ENCODE measurements at places on chromosomes 13 and 19. TPM values are rescaled to one million over a fixed set of nuclear protein-coding genes. Genes with fewer than 3 reads are reported as not detected.

- no peak for DNase-seq
Measured at GRCh38 chr13:49020940-49021553, 45.3 kb downstream of the FNDC3A start.

- DNase-seq: no peak
Measured at GRCh38 chr13:29481603-29482002, 113.9 kb downstream of the SLC7A1 start.

GRCh38 chr13:48731001-48731658 lies 77.4 kb downstream of the CYSLTR2 start:
- DNase-seq: no peak

DNA sequence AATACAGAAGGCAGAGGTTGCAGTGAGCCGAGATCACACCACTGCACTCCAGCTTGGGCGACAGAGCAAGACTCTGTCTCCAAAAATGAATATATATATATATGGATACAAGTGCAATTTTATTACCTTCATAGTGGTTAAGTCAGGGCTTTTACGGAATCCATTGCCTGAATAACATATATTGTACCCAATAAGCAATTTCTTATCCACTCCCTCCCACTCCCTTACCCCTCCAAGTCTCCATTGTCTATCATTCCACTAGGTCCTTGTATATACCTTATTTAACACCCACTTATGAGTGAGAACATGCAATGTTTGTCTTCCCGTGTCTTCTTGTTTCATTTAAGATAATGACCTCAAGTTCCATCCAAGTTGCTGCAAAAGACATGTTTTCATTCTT lies 48.3 kb upstream of the AKAP11 start:
- no peak for DNase-seq

- DNase-seq: no peak
Measured at GRCh38 chr13:43730642-43731041, 56.1 kb downstream of the ENOX1 start.

DNA sequence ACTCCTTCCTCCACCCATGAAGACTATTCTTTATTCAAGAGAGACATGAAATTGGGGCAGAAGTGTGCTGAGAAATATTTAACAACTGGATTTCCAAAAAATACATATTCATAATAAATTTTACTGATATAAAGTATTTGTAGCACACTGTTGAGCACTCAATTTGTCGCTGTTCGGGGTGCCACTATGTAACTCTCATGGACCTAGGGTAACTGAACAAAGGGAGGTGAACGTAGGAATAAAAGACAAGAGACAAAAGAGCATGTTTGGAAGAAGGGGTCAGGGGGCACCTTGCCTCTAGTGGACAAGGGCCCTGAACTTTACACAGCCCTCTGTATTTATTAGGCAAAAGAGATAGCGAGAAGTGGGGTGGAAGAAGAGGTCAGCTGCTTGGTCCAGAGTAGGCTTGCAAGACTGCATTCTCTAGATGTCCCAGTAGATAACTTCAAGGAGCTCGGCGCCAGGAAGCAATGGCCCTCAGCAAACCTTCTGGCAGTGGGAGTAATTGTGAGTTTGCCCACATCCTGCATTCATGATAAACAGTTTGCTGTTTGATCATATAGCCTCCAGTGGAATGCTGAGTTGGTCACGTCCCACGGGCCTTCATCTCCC lies 4.5 kb upstream of the ZNF175 start:
- DNase-seq: no peak

DNA sequence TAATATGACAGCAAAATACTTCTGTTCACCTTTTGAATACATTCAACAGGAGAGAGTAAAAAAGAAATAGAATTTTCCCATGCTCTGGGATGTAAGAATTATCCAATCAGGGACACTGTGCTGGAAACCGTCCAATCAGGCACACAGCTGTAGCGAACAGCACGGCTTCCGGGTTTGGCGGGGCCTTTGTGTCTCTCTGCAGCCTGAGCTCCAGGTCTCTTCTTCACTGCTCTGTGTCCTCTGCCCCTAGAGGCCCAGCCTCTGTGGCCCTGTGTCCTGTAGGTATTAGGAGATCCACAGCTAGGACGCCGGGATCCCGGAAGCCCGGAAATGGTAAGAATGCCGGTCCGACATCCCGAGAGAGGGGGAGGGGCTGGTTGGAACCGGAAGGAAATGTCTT lies 92.7 kb downstream of the ZNF737 start:
- DNase-seq: no peak

GRCh38 chr19:4996701-4997100 lies 27.8 kb downstream of the KDM4B start:
- DNase-seq: no peak

DNA sequence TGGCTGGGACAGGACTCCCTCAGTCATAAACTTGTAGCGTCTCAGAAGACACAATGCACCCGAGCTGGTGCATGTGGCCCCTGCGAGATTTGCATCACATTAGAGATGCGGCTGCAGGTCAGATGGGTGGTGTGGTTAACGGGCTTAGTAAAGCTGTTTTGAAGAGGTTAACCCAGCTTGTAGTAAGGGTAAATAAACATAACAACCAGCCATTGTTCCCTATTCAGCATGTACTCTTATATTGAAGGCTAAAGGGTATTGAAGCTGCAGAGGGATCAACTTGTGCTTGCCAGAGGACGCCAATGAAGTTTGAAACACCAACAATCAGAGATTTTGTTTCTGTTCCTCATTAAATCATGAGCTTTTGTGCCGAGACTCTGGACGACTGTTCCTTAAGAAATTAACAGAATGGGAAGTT lies 79.4 kb downstream of the ZIC5 start:
- no peak for DNase-seq

GRCh38 chr13:41299316-41300094 lies 11.6 kb upstream of the NAA16 start:
- no peak for DNase-seq

- DNase-seq: no peak
Measured at GRCh38 chr13:109152941-109153340, 523.5 kb downstream of the MYO16 start.

GRCh38 chr13:103178986-103179943 lies 113.0 kb upstream of the SLC10A2 start:
- no peak for DNase-seq

- DNase-seq: no peak
Measured at GRCh38 chr13:20127262-20127561, 33.6 kb downstream of the GJA3 start.

DNA sequence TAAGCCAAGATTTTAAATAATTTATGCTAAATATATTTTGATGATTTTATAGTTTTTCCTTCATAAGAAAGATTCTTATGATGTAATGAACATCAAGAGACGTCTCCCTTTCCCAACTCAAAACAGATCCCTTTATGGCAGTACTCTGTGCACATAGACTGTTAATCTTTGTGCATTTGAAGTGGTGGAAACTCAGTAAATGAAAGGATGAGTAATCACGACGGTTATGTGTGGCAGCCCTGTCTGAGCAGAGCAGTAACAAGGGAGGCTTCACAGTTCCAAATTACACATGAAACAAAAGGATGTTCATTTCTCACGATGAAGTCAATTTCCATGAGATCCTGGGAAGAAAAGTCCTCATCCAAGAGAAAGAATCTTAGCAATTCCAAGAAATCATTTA lies 498.1 kb downstream of the KLF5 start:
- DNase-seq: no peak

- no peak for DNase-seq
Measured at GRCh38 chr19:32595491-32595890, 14.5 kb downstream of the PDCD5 start.

DNA sequence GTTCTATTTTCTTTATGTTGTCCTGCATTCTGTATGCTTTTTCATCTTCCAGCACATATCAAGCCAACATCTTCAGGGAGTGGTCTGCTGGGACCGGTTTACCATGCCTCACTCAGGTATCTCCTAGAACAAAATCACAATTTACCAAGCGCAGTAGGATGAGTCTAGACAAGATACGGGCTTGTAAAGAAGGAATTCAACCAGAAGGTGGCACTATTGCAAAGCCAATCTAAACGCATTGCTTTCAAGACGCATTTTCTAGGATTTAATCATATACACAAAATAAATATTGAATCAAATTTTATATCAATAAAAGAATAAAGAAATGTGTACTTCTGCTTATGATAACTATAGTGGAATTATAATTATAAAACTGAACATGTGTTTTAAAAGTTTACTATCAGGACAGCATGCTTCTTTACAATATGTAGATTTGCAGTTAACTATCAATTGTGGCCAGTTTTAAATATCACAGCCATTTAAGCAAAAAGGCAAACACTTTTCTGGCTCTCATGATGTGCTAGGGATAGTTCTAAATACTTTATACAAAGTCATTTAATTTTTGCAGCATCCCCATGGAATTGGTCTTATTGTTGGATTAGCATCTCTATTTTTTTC lies 16.1 kb upstream of the TPP2 start:
- no peak for DNase-seq

DNA sequence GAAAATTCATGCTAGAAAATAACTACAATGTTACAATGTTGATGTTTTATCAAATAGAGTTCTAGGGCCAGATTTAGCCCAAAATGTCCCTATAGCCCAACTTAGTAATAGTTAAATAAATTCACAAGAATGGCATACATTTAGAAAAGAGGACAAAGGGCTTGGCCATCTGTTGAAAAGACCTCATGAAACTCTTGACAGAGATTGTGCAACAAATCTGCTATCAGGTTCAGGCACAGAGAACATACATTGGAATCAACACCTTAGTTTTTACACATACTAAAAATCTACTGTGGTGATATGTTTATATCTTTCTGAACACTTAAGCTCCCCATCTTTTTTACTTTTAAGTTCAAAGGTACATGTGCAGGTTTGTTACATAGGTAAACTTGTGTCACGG lies 298.3 kb upstream of the DACH1 start:
- DNase-seq: no peak

- DNase-seq: peak; percentile 51
Measured at GRCh38 chr13:114142640-114143490, 10.4 kb upstream of the RASA3 start.

DNA sequence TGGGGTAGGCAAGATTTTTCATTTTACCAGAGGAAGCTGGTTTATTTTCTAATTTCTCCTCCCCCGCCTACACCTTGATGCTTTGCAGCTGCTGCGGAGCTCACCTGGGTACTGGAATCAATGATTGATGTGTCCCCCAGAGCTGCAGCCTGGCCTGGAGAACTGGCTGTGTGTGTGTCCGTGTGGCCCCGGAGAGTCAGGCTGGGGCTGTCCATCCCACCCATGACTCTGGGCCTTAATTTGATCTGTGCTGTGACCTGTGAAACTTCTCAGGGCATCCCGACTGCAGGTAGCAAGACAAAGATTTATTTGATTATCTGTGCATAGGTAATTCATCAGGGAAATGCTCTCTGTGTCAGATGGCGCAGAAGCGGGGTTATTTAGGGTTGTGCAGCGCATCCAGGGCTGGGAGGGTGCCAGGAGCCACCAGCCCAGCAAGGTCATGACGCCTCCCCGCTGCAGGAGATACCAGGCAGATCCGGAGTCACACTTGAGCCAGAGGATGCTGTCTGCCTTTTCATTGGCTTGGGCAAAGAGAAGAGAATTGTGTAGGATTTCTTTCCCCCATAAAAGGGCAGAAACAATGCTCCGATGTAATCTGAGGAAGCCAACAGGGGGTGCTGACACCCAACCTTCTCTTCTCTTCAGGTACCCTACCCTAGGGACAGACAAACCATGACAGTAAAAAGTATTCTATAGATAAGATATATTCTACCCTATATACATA lies 346.6 kb downstream of the TSHZ3 start:
- DNase-seq: no peak

DNA sequence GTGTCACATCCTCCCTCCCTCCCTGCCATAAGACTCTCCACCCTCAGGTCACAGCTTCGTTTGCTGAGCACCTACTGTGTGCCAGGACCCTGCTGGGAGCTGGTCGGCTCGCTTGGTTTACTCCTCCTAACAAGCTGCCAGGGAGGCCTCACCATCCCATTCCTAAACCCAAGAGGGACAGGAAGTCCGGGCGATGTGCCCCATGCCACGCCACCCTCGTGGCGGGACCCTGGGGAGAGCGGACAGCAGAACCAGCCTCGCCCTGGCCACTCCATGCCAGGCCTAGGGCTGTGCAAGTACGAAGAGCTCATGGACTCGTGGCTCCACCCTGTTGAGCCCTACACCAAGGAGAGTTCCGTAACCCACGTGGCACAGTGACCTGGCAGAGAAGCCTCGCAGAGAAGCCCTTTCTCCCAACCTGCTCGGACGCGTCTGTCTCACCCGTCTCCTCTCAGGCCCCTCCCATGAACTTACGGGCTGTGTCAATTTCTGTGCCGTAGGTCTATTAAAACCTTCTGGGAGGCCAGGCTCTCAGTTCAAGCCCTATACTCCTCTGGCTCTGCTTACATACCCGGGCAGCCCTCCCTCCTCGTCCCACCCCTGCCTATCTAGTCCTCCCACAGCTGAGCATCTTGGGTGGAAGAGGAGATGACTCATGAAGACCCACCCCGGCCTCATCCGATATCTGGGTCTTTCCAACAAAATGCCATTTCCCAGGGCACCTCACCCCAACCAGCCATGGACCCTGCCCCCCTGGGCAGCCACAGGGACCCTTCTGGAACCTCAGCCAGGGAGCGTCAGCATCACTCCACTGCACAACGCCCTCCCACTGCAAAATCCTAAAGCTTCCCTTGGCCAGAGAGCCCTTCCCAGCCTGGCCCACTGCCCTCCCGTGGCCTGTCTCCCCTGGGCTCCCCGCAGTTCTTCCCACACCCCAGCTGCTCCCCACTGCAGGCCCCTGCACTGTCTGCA lies 2.6 kb downstream of the UBXN6 start:
- no peak for DNase-seq

DNA sequence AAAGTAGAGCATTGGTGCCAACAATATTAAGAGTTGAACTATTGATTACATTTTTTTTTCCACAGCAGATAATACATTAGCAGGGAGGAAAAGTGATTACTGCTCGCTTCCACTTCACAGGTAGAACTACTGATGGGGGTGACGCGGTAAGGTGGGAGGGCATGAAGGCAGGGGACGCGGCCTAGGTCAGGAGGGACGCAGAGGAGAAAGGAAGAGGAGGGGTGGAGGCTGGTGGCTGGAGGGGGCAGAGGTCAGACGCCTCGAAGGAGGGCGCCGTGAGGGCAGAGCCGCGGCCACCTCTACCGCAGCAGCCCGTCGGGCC lies 287 bp upstream of the B3GLCT start:
- no peak for DNase-seq

SULT2A1 gene
- not detected for total RNA-seq

KCNJ14 gene
- total RNA-seq: 0.24 TPM

GARIN5A gene
- 2.0 TPM for total RNA-seq

JSRP1 gene
- total RNA-seq: 0.35 TPM

C19orf12 gene
- total RNA-seq: 59.9 TPM

CACNA1A gene
- total RNA-seq: 1.00 TPM

PSG6 gene
- total RNA-seq: not detected

GIPC3 gene
- 2.2 TPM for total RNA-seq

KCNC3 gene
- total RNA-seq: 2.0 TPM

CYP4F11 gene
- 0.56 TPM for total RNA-seq

NLRP5 gene
- not detected for total RNA-seq

ITGBL1 gene
- 6.8 TPM for total RNA-seq

KLC3 gene
- not detected for total RNA-seq

PPP1R37 gene
- total RNA-seq: 13.7 TPM

RFPL4AL1 gene
- not detected for total RNA-seq

CASP14 gene
- total RNA-seq: not detected
